ENCODE measurements at places on chromosomes 3 and 15. TPM values are rescaled to one million over a fixed set of nuclear protein-coding genes. Genes with fewer than 3 reads are reported as not detected.

The ENTPD3 gene
- 8.4 TPM for total RNA-seq

The OR5K2 gene
- total RNA-seq, result not detected

The NMNAT3 gene
- 3.9 TPM for total RNA-seq

The CCRL2 gene
- total RNA-seq, result 0.26 TPM

The COL7A1 gene
- total RNA-seq, result 147 TPM

The NRG4 gene
- total RNA-seq, result not detected

The SLC30A4 gene
- total RNA-seq, result 6.1 TPM

The EXD1 gene
- under 0.01 TPM for total RNA-seq

All from bronchial epithelial cell (primary cell).